ENCODE measurements at places on chromosomes 6 and 20.

GRCh38 chr6:139943391-139943790 is 568.9 kb upstream of the CITED2 start:
- no peak for DNase-seq

- no peak for DNase-seq
Observed at GRCh38 chr20:5821627-5822215, 71.5 kb downstream of the SHLD1 start.

GRCh38 chr20:37251825-37252477 is 9.7 kb downstream of the GHRH start:
- no peak for DNase-seq

DNA sequence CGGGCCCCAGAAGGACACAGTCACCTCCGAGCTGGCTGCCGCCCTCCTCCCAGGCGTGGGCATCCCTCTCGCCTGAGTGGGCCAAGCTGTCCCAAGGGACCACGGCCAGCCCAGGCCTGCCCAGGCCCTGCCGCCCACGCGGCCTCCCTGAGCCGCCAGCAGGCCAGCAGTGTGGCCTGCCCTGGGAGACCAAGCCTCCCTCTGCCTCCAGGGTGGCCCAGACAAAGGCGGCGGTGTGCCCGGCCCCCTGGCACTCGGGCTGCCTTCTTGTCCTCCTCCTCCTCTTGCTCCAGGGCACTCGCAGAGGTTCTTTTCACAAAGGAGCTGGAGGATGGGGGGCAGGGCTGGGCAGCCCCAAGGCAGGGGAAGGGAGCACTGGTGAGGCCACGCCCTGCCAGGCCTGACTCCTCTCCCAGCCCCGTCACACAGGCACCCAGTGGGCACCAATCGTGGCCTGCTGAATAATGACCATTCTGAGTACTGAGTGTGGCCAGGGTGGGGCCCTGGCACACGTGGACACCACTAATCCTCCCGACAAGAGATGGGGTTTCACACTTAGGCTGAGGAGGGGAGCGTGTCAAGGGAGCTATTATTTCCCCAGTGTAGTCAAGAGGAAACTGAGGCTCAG is 25.3 kb downstream of the NOL4L start:
- no peak for DNase-seq

GRCh38 chr20:22762576-22763256 is 178.3 kb upstream of the FOXA2 start:
- no peak for DNase-seq

DNA sequence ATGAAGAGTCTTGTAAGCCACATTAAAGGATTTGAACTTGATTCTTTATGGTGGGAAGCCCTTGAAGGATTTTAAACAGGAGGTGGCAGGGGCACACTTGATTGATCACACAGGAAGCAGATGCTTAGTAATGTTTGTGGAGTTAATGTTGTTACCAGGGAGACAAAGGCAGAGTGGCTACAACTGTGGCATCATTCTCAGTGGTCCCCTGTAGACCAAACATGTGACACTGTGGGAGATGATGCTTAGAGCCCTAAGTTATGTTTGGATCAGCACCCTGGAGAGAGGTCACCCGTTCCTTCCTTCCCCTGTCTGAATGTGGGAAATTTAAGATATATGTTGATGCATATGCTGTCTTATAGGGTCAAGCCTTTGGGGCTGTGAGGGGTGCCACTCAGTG is 53.2 kb downstream of the EIF2S2 start:
- DNase-seq: no peak

GRCh38 chr6:37576336-37576737 is 76.6 kb upstream of the CCDC167 start:
- DNase-seq: no peak

- DNase-seq: no peak
Observed at GRCh38 chr6:73560182-73560732, 39.4 kb upstream of the EEF1A1 start.

- DNase-seq: no peak
Observed at GRCh38 chr6:33845031-33845745, 41.4 kb upstream of the MLN start.

- DNase-seq: no peak
Observed at GRCh38 chr6:133724726-133725125, 164.2 kb upstream of the TCF21 start.

- DNase-seq: no peak
Observed at GRCh38 chr6:79236711-79237110, 2.2 kb upstream of the HMGN3 start.

DNA sequence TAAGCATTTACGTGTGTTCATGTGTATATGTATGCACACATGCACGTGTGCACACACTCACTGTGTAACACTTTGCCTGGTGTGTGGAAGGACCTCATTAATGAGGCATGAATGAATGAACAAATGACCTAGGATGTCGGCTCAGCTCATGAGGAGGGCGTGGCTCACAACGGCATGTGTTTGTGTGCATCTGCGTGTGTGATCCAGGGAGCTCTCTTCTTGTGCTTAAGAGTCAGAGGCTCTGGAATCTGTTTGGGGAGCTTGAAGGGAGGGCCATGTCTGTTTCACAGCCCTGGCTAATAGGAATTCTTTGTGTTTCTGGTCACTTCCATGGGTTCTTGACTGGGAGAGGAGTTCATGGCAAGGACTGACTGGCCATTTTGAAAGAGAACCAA is 32.7 kb downstream of the TOX2 start:
- DNase-seq: no peak

- no peak for DNase-seq
Observed at GRCh38 chr6:159255434-159255951, 86.3 kb downstream of the FNDC1 start.

GRCh38 chr6:108805611-108806167 is 42.5 kb upstream of the ARMC2 start:
- DNase-seq: no peak

DNA sequence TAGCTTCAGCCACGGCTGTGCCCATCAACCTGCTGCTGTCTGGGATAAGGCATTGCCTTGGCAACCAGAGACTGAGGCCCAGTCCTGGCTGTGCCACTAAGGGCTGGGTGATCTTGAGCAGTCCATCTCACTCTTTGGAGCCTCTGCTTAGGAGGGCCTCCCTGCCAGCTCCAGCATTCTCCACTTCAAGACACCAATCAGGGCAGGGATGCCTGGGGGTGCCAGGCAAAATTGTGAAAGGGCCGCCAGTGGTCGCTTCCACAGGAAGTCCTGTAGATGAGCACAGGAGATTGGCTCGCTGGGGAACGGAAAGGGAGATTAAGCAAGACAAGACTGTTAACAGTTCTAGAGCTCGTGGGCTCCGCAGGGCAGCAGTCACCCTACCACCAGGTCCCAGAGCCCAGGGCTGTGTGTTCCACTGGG is at the start of gene RAB44:
RAB44 (plus strand) TSS at position 346 of the 423 bp plus-strand sequence. CDS start 6,410 bp downstream, outside the sequence.
- DNase-seq: no peak

All from right renal cortex interstitium (tissue), 3 donors.